ENCODE measurements at places on chromosomes 12 and 14.
A peak's percentile ranks its signal among the peaks of the same experiment; 100 is the strongest.

DNA sequence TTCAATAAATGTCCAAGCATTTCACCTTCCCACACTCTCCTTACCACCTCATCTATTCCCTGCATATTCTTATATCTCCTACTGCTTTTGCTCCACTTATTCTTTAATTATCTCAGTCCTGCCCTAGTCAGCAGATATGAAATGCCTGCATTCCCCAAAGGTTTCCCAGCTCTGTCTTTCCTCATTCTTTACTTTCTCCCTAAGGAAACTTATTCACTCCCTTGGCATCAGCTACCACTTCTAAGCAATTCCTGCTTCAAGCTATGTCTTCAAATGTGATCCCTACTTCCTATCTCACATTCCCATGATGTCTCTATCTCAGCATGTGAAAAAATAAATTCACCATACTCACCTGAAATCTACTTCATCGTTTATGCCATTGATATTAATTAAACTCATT, 111.8 kb downstream of the CAPZA3 start:
- DNase-seq, result no peak

DNA sequence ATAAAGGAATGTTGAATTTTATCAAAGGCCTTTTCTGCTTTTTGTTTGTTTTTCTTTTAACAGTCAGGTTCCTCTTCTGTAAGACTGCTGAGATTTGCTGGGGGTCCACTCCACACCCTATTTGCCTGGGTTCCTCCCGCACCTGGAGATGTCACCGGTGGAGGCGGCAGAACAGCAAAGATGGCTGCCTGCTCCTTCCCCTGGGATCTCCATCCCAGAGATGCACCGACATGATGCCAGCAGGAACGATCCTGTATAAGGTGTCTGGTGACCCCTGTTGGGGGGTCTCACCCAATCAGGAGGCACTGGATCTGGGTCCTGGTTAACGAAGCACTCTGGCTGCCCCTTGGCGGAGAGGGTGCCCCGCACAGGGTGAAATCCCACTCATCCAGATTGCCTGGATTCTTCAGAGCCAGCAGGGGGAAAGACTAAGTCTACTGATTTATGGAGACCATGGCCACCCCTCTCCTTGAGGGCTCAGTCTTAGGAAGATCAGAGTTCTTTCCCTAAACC, 244.0 kb upstream of the MDGA2 start:
- DNase-seq, result no peak

GRCh38 chr12:11621797-11622423, 27.6 kb upstream of the ETV6 start:
- no peak for DNase-seq

GRCh38 chr12:14238221-14238792, 127.2 kb upstream of the ATF7IP start:
- peak; percentile 6 for DNase-seq

DNA sequence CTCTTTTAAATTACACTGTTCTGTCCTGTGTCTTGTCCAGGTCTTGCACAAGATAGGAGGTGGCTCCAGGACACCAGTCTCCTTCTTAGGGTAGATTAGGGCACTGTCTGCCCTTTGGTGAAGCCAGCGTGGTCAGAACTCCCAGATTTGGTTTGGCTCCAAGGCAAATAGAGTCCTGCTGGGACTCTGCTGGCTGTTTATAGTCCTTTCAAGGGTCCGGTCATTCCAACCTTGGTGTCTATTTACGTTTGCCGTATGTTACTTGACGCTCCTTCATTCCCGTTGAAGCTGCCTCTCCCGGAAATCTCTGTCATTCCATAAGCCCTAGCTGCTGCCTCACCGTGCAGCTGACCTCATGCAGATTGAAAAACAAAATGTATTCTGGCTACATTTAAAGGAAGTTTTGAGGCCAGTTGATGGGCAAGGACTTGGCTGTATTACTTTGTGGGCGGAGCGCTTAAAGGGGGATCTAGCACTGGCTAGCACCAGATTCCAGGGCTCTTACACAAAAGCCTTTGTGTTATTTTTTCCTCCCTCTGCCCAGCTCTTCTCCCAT, 180.6 kb downstream of the AKAP6 start:
- DNase-seq, result no peak

DNA sequence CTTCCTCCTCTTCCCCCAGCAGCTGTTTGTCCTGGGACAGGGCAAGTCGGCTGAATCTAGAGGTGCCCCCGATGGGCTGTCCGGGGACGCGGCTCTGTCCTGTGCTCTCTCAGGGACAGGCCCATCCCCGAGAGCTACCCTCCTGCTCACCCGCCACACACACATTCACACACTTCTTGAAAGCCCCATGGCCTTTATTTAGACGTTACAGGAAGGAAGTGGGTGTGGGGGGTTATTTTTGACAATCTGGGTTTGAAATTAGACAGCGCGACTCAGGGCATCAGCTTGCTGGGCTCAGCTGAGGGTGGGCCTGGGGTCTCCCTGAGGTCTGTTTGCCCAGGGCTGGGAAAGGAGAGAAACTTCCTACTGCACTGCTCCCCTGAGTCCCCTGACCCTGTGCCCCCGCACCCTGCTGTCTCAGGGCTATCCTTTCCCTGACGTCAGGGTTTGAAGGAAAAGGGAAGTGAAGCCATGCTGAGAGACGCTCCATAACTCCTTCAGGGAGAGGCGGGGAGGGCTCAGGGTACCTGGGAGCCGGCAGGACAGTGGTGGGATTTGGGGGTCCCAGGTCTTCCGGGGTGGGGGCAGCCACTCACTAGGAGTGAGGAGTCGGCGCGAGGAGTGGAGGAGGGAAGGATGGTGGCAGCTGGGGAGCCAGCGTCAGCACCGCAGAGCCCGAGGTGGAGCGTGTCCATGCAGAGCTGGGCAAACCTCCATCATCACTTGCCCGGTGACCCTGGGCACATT, 8.1 kb downstream of the PTPN6 start:
- no peak for DNase-seq

GRCh38 chr14:52240623-52241022, 26.9 kb upstream of the PTGDR start:
- DNase-seq, result no peak

DNA sequence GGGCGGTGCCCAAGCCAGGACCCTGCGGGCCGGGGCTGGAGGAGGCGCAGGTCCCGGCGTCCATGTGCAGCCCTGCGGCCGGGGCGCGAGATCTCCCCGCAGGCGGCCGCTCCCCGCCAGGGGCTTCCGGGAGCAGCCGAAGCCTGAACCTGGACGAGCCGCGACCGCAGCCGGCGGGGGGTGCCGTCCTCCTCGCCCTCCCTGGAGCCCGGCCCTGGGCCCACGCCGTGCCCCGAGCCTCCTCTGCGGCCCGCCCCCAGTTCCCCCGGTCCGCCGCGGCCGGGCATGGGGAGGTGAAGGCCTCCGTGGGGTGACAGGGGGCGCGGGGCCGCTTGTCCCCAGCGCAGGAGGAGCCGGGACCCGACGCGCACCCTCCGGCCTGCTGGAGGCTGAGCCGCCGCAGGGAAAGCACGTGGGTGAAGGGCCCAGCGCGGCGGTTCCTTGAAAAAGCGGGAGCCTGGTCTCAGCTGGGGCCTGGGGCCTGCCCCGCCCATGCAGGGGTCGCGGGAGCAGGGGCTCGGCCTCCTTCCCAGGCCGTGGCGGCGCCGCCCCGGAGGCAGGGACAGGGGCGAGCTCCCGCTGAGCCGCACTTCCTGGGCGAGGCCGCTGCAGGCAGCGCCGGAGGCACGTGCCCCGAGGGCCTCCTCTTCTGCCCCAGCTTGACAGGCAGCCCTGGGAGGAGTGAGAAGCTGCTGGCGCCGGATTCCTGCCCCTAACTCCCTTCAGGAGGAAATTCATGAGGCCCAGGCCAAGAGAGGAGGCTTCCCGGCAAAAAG, 55.6 kb upstream of the PPP2R5C start:
- no peak for DNase-seq

DNA sequence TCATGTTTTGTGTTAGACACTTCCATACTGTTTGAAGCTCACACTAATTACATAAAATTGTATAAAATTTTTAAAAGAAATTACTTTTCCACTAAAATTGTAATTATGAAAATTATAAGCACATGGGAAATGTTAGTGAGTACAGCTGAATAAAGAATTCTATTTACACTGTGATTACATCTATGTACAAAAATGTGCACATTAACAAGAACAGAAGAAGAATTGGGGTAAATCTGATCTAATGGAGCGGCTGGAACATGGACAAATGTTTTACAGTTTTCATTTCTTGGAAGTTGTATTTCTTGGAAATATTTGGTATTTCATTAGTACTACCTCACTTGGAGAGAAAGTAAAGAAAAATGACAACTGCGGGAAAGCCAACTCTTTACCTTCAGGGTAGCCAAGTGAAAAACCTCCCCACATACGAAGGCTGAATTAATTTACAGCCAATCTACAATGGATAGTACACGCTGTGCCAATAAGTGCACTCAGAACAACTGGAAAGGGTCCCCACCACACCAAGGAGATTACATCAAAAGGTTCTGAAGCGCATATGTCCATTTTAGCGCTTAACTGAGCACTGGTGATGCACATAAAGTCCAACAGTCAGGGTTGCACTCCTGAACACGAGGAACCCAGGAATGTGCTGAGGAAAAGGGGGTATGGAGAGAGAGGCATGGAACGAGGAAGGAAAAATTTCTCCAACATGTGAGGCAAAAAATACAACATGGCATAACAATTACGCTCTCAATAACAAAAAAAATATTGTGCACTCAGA, 17.5 kb downstream of the MED13L start:
- DNase-seq, result no peak

DNA sequence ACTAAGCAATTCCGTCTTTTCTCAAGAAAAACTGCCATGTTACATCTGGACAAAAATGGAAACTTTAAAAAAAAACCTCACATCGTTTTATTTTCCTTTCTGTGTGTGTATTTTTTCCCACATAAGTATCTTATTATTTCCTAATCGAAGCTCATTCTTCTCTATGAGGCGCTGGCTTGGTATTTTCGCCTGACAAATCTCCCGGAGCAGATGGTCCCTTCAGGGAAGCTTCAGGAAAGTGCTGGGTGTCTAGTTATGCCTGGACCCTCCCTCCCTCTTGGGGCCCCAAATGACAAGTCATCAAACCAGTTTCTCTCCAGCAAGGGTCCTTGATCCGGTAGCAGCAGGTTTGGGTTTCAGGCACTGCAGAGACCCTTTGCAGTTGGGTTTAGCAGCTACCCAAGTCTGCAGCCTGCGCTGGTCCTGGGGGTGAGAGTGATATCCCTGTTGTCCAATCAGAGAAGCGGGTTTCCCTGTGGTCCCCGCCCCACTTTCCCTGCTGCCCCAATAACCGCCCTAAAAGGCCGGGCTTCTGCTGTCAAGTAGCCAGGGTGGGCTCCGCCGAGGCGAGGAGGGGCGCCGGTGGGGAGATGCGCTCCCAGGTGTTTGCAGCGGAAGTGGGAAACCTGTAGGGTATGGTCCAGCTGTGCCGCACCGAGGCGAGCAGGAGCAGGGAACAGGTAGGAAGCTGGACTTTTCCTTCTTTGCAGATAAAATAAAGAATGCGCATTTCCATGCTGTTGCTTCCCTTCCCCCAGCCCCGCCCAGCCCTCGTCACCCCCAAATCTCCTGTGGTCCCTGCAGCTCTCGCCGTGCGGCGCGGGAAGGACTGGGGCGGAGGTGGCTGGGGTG, at the start of gene CNTN1:
Gene CNTN1 (plus strand): TSS at position 527 of the 852 bp plus-strand sequence.
- DNase-seq, result peak; percentile 86

DNA sequence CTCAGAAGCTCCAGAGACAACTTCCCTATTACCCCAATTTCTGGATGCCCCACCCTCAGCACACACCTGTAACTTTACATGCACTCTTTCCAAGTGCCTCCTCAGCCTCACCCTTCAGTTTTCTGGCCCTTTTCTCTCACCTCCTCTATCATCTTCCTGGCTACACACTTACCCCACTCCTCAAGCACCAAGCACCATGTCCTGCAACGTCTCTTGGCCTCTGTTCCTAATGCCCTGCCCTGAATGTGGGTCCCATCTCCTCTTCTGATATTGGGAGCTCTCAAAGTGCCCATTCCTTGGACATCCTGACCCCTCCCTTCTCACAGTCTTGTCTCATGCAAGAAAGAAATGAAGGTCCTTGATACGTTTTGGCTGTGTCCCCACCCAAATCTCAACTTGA, 1.2 kb downstream of the KRT72 start:
- DNase-seq, result no peak

DNA sequence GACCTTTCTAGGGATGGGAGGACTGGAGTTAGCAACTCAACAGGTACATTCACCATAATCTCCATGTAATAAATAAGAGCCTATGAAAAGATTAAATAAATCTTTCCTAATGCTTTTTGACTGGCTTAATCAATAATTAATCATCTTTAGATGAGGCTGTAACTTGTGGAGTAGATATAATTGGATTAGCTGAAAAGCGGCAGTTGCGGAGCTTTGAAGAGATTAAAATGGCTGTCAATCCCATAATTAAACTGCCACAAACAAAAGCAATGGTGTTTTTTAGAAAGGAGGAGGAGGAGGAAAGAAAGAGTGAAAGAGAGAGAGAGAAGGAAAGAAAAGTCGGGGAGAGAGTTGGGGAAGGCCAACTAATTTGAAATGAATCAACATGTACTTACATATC, 70.7 kb upstream of the TMEM263 start:
- no peak for DNase-seq

DNA sequence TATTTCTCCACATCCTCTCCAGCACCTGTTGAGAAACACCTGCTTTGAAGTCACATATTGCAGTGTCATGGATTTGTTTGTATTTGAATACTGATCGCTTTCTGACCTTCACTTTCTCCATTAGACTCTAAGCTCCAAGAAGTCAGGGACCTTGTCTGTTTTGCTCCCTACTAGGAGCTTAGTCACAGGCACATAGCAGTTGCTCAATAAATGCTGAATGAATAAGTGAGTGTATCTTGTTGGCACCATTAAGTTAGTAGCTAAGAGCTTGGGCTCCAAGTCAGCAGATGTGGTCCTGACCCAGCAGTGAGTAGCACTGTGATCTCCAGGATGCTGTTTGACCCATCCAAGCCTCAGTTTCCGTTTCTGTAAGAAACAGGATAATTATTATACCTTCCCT, 10.1 kb downstream of the MVK start:
- no peak for DNase-seq

Data from NCI-H774 (cell line).